Erythroblast (primary cell): ENCODE measurements at places on chromosomes 7 and 10.

DNA sequence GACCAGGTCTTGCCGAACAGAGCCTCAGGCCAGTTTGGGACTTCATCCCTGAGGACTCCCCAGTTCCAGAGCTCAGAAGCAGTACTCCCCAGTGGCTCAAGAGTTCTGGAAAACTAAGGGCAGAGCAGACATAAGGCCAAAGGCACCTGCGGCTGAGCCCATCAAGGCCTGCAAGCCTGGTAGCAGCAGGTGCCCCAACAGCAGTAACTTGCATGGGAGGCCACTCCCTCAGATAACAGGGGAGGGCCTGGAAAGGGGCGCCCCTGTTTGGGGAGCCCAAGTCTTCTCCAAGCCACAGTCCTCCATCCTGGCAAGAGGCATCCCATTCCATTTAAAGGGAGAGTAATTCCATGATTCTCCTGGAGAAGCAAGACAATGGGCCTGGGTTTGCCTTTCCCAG is 13.0 kb downstream of the POLL start:
- peak; percentile 48 for DNase-seq

GRCh38 chr7:99115379-99115778 is 28.5 kb downstream of the SMURF1 start:
- no peak for DNase-seq

DNA sequence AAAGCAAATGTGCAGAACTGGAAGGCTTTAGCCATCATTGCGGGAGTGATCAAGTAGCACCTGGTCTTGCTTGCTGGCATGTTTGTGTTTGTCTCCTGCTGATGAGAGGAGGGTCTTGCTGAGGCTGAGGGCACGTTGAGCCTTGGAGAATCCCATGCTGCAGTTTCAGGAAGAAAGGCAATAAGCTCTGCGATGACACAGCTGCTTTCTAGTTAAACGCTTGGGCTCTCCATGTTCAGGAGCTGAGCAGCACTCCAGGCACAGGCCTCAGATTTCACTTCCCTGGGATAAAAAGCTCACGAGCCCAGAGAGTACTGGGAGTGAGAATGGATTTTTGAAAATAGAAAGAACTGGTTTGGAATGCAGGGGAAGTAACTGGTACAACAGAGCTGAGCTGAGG is 100.8 kb downstream of the LRRC18 start:
- no peak for DNase-seq

DNA sequence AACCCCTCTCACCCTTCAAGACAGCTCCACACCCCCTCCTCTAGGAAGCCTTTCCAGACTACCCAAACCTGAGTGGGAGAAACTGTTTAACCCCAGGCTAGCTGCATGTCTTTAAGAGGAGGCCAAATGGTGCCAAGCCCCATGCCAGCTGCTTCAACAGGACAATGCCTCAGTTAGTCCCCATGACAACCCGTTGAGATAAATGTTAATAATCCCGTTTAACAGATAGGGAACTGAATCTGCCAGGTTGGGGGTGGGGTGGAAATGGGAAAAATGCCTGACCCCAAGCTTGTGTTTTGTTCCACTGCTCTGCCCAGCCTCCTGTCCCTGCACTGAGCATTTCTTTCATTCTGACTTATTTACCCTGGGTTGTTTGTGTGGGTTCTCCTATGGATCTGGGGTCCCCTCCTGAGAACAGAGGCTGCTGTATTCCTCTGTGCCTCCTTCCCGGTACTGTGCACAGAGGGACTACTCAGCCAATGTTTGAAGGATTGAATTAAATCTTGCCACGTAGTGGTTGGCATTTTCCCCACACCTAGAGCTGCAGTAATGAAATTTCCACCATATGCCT is 452.6 kb upstream of the ZMIZ1 start:
- no peak for DNase-seq

DNA sequence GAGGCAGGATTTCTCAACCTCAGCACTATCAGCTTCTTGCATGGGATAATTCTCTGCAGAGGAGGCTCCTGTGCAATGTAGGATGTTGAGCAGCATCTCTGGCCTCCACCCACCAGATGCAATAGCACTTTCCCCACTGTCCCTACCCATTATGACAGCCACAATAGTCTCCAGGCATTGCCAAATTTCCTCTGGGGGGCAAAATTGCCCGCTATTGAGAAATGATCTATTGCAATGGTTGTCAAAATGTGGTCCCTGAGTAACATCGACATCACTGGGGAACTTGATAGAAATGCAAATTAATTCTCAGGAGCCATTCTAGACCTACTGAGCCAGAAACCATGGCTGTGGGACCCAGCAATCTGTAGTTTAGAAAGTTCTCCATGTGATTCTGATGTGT is 7.0 kb downstream of the KCNK18 start:
- no peak for DNase-seq

- DNase-seq: no peak
Observed at GRCh38 chr7:5692112-5692844, 89.2 kb downstream of the RNF216 start.

DNA sequence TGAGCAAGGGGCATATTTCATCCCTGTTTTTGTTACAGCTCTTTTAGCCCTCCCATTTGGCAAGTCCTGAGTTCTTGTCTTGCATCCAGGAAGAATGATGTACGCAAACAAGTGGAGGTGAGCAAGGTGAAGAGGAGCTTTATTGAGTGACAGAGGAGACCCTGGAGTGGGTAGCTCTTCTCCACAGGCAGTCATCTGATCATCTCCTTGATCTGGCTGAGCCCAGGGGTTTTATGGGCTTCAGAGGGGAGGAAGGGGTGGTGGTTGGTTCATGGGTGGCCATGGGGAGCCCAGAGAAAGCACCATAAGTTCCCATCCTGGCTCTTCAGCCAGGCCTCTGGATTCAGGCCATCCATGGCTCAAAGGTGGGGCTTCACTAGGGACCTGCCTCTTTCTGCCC is 21.9 kb downstream of the STEAP1 start:
- no peak for DNase-seq
